ENCODE measurements at places on chromosomes 3 and 15.

DNA sequence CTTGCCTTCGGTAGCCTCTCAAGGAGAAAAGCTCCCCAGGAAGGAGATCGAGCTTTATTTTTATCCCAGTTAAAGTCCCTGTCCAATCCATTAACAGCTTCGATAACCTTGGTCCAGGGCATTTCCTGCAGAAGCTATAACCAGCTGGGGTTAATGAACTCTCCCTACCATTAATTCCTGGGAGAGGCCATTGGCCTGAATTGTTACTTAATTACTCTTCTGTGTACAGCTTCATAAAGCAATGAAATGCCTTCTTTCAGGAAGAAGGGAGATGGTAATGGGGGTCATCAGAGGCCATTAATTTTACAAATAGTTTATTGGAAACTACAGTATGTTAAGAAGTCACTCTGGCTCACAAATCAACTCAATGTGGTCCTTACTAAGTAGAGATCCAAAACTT lies 1.9 kb upstream of the TMCO5A start:
- DNase-seq = no peak

DNA sequence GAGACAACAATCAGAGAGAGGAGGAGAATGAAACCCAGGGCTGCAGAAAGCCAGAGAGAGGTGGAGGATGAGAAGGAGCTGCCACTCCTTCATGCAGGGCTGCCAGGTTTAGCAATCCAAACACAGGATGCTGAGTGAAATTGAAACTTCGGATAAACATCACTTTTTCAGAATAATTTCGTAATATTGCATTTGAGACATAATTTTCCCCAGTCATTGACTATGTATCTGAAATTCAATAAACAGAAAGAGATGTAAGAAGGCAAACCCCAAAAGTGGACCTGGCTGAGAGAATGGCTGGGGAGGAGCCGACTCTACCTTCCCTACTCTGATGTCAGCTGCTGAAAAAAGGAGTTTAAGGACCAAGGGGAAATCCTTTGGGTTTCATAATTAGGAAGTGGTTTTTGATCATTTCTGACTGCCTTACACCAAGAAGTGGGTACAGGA lies 33.8 kb downstream of the SLC9A9 start:
- no peak for DNase-seq

DNA sequence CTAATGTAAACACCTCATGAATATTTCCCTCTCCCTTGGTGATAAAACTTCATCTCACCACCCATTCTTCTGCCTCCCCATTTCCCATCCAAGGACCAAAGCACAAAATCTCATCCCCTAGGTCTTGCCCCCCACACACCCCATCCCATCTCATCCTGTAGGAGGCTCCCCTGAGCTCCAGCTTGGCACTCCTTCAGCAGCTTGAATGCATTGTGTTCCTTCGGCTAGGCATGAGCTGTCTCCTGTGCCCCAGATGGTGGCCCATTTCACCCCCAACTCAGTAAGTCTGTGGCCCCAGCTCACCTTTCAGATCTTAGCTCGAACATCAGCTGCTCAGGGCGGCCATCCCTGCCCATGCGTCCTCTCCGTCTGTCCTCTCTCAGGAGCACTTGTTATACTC lies 203.6 kb upstream of the NR2F2 start:
- no peak for DNase-seq

DNA sequence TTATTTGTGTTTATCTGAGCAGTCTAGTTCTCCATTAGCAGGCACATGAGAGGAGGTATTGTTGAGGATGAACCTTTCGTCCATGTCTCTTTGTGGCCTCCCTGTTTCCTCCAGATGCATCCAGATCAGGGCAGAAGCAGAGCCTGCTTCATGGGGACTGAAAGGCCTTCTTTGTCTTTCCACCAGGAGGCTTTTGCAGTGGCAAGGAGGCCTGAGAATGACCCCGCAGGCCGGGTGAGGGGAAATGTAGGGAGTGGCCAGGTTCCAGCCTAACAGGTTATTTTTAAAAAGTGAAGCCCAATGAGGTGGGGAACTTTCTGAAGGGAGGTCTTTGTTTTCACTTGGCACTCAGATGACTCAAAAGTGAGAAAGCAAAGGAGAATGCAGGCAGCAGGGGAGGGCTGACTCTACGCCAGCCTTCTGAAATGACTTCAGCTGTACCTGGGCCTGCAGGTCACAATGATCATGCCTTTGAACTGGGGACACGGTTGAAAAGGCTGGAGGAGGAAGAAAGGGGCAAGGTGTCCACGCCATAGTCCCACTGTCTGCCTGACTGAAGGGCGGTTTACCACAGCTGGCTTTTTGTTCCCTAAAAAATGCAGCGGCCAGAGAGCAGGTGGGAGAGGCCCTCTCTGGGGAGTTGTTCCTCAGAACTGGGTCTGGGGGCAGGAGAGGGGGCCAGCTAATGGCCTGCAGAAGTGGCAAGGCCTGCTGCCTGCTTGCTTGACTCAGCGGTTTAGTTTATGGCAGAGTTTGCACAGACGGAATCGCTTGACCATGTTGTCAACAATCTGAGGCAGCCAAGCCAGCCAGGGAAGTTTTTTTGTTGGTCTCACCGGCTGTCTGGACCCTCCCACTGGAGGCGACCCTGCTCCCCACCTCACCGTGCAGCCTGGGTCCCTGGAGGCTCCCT lies 28.7 kb downstream of the CMTM7 start:
- DNase-seq = peak; percentile 49

DNA sequence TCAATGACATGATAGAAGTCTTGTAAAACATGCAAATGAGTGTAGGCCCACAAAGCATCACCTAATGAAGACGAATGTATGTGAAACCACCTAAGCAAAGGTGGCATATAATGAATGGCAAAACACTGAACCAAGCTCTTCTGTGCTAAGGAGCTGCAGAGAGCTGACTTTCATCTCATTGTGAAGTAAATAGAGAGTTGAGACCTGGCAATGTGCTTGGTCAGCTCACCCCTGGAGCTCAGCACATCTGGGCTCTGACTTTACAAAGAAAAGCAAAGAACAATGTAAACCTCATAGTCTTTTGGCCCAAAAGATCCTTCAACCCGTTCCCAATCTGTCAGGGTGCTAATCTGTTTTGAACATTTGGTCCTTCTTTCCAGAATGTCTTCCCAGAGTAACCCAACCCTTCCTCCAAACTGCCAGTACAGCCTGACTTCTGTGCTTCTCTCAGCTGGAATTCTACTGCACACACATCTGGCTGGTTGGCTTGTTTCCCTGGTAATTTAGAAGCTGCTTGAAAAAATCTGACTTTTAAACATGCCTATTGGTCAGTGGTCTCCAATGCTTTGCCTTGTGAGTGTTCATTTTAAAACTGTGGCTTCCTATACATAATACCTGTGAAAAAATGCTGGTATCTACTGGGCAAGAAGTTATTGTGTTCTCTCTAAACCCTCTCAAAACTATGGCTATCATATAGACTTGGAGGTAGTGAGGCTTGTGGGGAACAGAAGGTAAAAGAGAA lies 101.7 kb downstream of the CD200R1L start:
- DNase-seq = no peak

- no peak for DNase-seq
Measured at GRCh38 chr15:94360251-94360685, 128.9 kb downstream of the MCTP2 start.

DNA sequence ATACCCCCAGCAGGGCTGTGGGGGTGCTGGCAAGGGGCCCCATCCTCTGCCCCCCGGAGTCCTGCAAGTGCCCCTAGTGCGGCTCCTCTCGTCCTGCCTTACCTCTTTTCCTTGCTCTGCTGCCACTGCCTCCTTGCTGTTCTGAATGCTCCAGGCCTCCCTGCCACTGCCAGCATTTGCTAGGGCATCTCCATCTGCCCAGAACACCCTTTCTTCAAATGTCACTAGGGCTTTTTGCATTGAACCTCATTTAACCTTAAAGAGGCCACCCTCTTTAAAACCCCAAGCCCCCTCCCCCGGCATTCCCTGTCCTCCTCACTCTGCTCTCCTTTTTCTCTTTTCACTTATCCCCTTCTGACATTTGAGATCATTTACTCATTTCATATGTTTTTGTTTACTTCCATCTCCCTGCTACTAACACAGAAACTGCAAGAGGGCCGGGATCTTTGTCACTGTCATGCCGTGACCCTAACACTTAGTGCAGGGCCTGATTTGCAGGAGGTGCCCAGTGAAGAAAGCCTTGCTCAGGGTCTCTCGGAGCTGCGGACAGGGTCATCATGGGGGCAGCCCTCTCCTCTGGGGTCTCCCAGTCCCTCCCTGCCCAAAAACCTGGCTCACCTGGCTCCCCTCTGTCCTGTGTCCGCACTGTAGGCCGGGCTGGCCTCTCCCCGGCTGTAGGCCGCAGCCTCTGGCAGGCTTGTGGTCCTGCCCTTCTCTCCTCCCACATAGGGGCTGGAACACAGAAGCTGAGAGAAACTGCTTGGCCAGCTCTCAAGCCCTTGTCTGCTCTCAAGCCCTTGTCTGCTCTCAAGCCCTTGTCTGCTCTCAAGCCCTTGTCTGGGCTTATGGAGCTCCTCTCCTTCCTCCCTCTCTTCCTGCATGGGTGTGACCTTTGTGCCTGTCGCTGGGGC lies at the start of gene ACOX2:
TSS of gene ACOX2 (minus strand) at position 690 of the 911 bp plus-strand sequence. CDS start 2,084 bp downstream, outside the sequence.
- DNase-seq = no peak

DNA sequence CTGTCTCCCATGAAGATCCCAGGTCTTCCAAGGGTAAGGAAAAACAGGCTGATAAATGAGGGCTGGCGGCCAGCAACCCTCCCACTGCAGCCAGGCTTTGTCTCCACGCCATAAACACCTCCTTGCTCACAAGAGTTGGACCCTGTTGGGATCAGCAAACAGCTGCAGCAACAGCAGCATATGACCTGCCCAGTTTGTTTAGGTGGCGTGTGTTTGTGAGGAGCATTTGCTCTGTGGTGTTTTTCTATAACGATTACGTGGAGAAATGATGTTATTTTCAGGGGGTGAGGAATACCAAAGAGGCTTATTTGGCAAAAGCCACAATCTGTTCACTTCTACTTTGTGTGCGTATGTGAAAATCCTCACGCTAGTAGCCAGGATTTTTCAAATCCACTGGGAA lies 58.5 kb downstream of the RFTN1 start:
- no peak for DNase-seq

DNA sequence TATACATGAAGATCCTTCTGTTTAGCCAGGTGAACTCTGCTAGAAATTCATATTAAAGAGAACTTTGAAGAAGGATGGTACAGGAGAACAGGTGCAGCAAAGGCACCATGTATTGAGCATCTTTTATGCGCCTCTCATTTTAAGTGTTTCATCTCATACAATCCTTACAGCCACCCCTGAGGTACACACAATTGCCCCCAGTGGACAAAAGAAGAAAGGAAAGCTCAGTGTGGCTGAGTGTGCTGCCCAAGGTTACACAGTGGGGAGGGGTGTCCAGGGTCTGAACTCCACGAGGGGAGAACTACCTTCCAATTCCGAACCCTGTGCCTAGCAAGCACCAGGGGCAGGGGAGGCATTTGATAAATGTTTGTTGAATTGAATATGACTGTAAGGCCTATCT lies 98.6 kb downstream of the MECOM start:
- no peak for DNase-seq

DNA sequence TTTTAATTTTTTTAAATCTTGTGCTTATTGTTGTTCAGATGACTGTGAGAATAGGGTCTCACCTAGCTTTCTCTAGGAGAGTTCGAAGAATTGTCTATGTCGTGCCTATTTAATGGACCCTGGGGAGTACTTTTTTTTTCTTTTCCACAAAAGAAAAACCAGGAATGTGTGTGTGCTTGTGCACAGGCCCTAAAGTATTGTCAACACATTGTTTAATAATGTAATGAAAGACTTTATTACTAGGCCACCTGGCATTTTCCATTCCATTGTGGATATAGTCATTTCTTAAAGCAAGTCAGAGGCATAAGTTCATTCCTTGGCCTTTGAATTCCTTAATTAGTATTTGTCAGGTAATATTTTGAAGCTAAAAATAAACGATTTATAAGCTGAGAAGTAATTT lies 135.9 kb downstream of the KLHL25 start:
- no peak for DNase-seq

Measured in stimulated activated naive CD8-positive, alpha-beta T cell treated with anti-CD3 and anti-CD28 coated beads, Interleukin-15, Interleukin-2, amounts not matched to agents 100 U/mL and 50 U/mL, for 24 hours (primary cell).